Stromal cell of bone marrow (primary cell): ENCODE measurements at places on chromosomes 16 and 17.

DNA sequence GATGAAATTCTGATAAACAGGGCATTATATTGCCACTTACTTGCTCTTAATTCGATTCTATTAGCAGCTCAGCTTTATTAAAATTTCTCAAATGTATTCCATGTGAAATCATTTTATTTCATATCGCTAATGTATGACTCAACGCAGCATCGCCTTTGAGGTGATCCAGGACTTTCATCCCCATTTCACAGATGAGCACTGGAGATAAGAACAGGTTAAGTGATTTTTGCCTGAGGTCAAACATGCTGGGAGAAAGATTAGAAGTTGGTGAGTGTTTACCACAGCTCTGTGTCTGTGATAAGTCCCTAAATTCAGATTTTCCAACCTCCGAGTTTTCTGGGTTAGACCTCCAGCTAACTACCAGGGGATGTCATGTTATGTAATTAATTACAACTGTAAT, 43.6 kb downstream of the RBFOX1 start:
- no peak for DNase-seq

- DNase-seq, result no peak
Observed at GRCh38 chr16:621526-622105, 9.2 kb upstream of the WFIKKN1 start.

GRCh38 chr17:63291258-63291657, 154.8 kb downstream of the CYB561 start:
- no peak for DNase-seq

DNA sequence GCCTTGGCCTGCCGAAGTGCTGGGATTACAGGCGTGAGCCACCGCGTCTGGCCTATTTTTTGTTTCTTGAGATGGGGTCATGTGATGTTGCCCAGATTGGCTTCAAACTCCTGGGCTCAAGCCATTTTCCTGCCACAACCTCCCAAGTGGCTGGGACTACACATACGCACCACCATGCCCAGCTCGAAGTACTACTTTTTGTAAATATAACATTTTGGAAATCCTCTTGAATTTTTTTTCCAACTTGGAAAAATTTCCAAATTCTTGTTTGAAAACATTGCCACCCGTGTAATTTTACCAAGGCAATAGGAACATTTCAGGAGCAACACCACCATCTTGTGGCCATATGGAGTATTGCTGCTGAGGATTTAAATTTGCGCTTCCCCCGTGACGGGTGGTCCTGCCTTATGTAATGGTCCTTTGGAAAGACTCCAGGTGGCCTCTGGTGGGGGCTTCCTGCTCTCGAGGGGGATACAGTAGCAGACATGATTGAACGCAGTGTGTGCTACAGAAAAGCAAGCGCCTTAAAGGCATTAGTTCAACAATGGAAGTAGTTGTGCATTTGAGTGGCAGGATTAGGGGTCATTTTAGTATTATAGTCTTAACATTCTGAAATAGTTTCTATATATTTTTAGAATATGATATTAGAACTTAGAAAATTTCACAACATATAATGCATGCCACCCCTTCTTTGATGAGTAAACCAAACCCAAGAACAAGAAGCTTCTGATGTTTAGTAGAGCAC, 8.0 kb downstream of the FLYWCH1 start:
- DNase-seq, result peak; percentile 83

GRCh38 chr16:14050291-14051027, 20.7 kb upstream of the MRTFB start:
- DNase-seq, result no peak

DNA sequence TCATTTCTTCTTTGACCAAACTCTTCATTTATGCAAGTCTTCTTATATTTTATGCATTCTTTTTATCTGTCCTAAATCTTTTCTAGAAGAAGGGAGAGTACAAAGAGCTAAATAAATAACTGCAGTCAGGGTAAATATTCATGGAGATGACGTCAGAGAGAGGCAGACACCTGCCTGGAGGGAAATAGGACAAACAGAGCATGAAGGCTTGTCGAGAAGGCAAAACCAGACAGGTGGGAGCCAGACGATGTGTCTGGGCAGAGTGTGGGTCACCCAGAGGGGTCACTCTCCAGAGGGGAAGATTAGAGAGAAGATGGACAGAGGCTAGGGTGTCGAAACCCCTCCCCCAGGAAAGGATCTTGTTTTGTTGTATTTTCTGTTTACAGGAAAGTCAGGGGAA, 78.3 kb upstream of the RPL38 start:
- DNase-seq, result no peak
